ENCODE measurements at places on chromosomes 7 and 10.
A peak's percentile ranks its signal among the peaks of the same experiment; 100 is the strongest.

DNA sequence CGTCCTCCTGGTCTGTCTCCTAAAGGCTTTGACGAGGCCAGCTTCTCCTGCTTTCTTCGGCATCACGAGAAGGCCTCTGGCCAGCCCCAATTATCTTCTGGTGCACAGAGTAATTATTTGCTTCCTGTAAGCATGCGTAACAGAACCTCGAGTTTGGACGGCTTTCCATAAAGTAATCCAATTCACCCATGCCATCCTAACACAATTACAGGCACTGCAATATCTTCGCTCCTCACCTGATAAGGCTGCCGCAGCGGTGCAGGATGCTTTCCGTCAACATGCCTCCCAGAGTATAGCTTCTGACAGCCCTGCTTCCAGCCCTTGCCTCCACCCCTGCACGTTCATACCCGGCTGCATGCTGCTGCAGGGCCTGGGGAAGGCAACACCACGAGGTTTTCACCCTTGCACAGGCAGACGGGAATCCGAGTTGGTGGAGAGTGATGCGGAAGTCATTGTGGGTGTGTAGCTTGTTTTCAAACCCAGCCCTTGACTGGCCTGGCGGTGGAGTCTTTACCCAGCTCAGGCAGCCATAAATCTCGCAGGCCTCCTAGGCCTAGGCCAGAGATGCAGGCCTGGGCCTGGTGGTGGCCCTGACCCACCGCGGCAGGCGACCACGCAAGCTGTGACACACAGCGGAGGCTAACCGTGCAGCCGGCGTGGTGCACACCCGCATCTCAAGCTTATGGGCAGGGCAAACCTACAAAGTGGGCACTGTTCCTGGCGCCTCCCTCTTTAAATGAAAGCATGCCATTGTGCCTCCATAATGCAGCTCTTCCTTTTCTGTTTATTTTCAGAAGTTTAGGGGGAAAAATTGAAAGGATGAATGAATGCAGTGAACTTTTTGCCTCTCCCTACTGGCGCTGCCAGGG lies 12.7 kb downstream of the EBF3 start:
- no peak for DNase-seq

GRCh38 chr7:138207555-138207971 lies 131.3 kb downstream of the AKR1D1 start:
- no peak for DNase-seq

- peak; percentile 71 for DNase-seq
These were observed at the start of gene HK1 for GRCh38 chr10:69278446-69278963. TSS of gene HK1 (plus strand) at chr10:69278496.

DNA sequence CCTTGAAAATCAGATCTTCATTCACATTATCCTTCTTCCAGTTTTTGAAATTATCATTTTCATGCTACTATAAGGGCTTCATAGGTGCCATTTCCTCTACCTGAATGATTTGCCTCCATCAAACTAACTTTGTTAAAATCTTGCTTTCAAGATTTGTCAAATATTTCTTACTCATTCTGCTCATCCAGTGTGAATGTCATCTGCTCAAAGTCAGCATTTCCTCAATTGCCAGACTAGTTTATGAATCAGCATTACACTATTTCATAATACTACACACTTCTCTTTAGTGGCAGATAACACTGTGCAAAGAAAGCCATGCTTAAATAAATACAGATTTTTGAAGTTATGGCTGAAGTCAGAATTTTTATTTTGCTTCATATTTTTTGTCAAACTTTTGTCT lies 21.3 kb upstream of the LIPF start:
- peak; percentile 73 for DNase-seq

DNA sequence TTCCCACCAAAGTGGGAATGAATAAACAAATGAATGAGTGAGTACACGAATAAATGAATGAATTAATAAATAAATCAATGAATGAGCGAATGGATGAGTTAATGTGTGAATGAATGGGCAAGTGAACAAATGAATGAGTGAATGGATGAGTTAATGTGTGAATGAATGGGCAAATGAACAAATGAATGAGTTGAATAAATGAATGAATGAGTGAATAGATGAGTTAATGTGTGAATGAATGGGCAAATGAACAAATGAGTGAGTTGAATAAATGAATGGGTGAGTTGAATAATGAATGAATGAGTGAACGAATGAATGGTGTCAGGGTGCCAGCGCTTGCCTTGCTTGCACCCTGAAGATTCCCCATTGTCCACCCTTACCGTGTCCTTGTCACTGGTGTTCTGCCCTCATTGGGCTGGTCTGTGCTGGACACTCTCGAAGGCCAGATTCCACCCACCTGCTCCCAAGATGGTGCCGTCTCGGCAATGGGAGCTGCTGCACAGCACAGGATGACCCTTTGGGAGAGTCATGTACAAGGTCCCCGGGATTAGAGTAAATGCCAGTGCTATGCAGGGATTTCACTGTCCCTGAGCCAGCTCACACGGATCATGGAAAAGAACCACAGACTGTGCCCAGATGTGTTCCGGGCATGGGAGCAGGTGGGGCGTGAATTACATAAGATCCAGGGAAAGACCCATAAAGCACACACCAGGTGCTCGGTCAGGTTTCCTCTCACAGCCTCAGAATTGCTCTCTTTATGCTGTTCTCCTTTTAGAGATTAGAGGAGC lies 83.2 kb downstream of the CAMK1D start:
- DNase-seq = no peak

Measured in MV-4-11 (cell line).